ENCODE measurements at places on chromosomes 12 and 14. TPM values are rescaled to one million over a fixed set of nuclear protein-coding genes. Genes with fewer than 3 reads are reported as not detected.

AQP6 gene
- total RNA-seq = not detected

C1QL4 gene
- total RNA-seq = not detected

IAPP gene
- not detected for total RNA-seq

IQSEC3 gene
- total RNA-seq = under 0.01 TPM

MYL2 gene
- 0.33 TPM for total RNA-seq

MMP19 gene
- 0.09 TPM for total RNA-seq

TRPV4 gene
- 1.5 TPM for total RNA-seq

TSPAN11 gene
- 7.4 TPM for total RNA-seq

PIANP gene
- not detected for total RNA-seq

ZNF385A gene
- total RNA-seq = 1.8 TPM

SERPINA1 gene
- not detected for total RNA-seq

CPNE8 gene
- total RNA-seq = 17.3 TPM

GPN3 gene
- total RNA-seq = 13.8 TPM

SERPINA6 gene
- not detected for total RNA-seq

GPR68 gene
- 0.34 TPM for total RNA-seq

B4GALNT3 gene
- not detected for total RNA-seq

UNC79 gene
- total RNA-seq = under 0.01 TPM

SLCO1A2 gene
- total RNA-seq = not detected

IL26 gene
- total RNA-seq = not detected

OR11G2 gene
- not detected for total RNA-seq

GPR135 gene
- 0.69 TPM for total RNA-seq

MYO1H gene
- not detected for total RNA-seq

TPPP2 gene
- not detected for total RNA-seq

DCN gene
- 0.11 TPM for total RNA-seq

LIN7A gene
- total RNA-seq = 0.22 TPM

NFE2 gene
- total RNA-seq = not detected

BATF gene
- 3.4 TPM for total RNA-seq

NKX2-1 gene
- total RNA-seq = not detected

ABCC9 gene
- 0.11 TPM for total RNA-seq

DTX1 gene
- total RNA-seq = 2.9 TPM

NGB gene
- total RNA-seq = not detected

RASAL1 gene
- not detected for total RNA-seq

INHBC gene
- total RNA-seq = not detected

AMDHD1 gene
- not detected for total RNA-seq

LMNTD1 gene
- not detected for total RNA-seq

ZNF10 gene
- 5.4 TPM for total RNA-seq

PRKAB1 gene
- total RNA-seq = 20.4 TPM

WNT1 gene
- not detected for total RNA-seq

MYH6 gene
- total RNA-seq = not detected

TCL1B gene
- not detected for total RNA-seq

KRT72 gene
- total RNA-seq = not detected

ACSM4 gene
- total RNA-seq = not detected

TEX52 gene
- total RNA-seq = under 0.01 TPM

TMEM121 gene
- 5.9 TPM for total RNA-seq

MIP gene
- total RNA-seq = 0.26 TPM

CDCA3 gene
- total RNA-seq = 2.7 TPM

ADAMTS20 gene
- not detected for total RNA-seq
